SW 1271 (cell line): ENCODE measurements at places on chromosomes 3 and 15.

GRCh38 chr3:188421151-188421821 lies 267.3 kb downstream of the LPP start:
- DNase-seq: no peak

GRCh38 chr3:135739779-135740178 lies 225.7 kb upstream of the PPP2R3A start:
- DNase-seq: no peak

GRCh38 chr3:175238801-175239200 lies 379.7 kb downstream of the NAALADL2 start:
- DNase-seq: no peak

GRCh38 chr3:31416980-31417379 lies 115.7 kb upstream of the STT3B start:
- DNase-seq: no peak

- DNase-seq: no peak
Observed at GRCh38 chr3:4583416-4583815, 90.3 kb downstream of the ITPR1 start.

DNA sequence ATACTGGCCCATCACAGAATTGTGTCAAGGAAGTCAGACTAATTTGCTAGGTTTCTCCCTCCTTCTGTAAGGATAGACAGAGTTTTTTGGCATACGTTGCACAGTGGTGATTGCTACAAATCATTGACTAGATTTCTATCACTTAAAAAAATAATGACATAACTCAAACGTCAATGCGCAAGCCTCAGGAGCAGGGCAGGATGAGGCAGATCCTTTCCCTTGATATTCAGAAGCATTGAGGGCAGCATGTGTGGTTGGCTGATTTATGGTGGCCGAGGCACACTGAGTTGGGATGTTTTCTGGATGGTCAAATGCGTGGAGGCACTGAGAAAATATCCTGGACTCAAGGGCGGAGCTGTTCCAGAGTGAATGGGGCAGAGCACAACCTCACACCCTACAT lies 14.4 kb downstream of the THSD4 start:
- DNase-seq: no peak
